NCI-H460 (cell line): ENCODE measurements at places on chromosomes 13 and 19.

DNA sequence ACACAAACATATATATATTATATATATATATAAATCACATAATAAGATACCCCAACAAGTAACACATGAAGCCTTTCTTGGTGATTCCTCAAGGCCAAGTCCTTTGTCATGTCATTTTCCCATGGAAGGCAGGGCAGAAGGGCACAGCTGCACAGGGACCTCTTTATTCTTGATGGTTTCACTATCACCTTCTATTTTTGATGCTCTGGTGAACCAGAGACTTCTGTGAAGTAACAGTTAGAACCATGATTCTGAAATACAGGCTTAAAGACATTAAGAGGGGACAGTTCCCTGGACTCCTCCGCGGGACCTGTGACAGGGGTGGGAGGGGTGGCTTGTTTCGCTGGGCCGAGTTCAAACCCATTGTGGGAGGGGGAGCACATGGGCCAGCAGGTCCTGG lies 104.0 kb downstream of the DGKH start:
- no peak for DNase-seq

DNA sequence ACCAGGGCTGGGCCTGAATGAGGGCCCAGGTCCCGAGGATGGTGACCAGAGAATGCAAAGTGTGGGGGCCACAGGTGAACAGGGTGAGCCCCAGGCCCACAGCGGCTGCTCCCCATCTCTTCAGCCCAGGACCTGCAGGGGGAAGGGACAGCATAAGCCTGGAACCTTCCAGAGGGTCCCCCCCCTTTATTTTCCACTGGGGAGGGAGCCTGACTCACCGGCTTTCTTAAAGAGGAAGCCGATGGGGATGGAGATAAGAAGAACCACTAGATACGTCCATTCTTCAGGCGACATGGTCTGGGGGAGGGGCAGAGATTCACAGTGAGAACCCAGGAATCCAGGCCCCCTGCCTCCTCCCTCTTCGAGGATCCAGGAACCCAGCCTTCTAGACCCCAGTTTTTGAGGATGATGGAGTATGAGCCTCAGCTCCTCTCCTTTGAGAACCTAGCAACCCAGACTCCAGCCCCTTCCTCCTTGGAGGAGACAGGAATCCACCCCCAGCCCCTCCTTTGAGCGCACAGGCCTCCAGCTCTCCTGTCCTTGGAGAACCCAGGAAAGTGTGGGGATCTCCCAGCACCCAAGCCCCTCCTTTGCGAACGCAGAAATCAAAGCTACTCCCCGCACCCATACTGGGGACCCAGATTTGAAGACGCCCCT lies 1.0 kb downstream of the MBOAT7 start:
- DNase-seq: no peak

DNA sequence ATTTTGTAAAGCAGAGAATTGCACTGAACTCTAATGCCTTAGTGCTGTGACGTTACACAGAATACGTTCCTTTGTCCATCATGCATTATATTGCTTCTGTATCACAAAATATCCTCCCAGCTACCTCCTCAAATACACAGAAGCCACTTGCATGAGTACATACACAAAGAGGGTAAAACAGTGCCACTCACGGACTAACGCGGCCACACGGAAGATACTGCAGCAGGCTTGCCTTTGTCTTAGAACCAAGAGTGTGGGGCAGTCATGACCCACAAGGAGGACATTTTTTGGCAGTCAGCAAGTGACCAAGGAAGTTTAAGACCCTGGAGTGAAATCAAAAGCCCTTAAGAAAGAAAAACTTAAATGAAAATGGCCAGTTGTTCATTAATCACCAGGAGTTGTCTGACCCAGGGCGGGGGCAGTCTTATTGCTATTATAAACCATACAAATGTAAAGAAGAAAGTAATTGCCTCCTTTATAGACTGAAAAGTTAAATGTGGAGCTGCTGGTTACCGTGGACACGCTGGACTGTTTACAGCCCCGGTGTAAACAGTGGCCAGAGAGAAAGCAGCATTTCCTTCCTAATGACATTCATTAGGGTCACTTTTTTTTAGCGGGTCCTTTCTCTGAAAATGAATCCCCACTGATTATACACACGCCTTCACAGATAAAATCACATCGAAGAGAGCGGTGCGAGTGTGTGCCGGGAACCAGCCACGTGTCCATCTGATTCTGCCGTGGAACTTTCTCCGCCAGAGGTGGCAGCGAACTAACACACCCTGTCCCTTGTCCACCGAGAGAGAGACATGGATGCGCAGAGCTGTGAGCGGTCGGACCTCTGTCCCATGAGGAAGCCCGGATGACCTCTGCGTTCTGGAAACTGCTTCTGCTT lies 66.8 kb downstream of the SOX1 start:
- DNase-seq: no peak

GRCh38 chr19:37056776-37057175 lies 21.5 kb upstream of the ZNF420 start:
- no peak for DNase-seq

GRCh38 chr13:31697290-31697689 lies 42.0 kb upstream of the RXFP2 start:
- no peak for DNase-seq

DNA sequence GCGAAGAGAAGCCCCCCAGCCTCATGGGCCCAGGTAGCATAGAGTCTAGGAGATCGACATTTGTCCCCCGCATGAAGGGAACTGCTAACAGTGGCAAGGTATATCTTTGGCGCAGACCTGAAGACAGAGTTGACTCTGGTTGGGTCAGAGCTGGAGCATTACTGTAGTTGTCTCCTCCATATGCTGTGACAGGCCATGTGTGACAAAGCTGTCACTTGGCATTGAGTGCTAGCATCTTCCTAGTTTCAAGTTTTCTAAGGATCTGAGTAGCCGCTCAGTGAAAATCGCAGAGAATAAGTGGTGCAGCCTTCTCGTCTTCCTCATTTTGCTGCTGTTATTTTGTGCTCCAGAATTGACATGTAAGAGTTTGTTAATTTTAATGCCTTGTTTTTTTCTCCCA lies 189.4 kb upstream of the RNF113B start:
- DNase-seq: no peak

DNA sequence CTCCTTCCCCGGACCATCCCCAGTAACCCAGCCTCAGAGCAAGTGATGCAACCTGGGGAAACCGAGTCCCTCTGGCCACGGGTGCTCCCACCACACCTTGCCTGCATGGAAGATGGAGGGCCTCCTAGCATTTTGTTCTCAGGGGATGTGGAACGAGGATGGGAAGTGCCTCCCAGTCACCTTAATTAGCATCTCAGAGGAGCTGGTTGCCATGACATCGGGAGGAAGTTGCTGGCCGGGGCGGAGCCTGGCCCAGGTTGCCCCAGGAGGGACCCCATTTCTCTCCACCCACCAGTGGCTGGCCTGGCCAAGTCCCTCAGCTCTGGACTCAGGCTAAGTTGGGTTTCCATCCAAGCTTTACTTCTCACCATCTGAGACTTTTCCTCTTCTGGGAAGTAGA lies 24.1 kb upstream of the PTPRS start:
- no peak for DNase-seq

- no peak for DNase-seq
Observed at GRCh38 chr13:101835920-101836319, 383.4 kb downstream of the ITGBL1 start.
